ENCODE measurements at places on chromosomes 7 and 10. TPM values are rescaled to one million over a fixed set of nuclear protein-coding genes. Genes with fewer than 3 reads are reported as not detected.

Gene FAM13C
- total RNA-seq = 13.9 TPM

DNA sequence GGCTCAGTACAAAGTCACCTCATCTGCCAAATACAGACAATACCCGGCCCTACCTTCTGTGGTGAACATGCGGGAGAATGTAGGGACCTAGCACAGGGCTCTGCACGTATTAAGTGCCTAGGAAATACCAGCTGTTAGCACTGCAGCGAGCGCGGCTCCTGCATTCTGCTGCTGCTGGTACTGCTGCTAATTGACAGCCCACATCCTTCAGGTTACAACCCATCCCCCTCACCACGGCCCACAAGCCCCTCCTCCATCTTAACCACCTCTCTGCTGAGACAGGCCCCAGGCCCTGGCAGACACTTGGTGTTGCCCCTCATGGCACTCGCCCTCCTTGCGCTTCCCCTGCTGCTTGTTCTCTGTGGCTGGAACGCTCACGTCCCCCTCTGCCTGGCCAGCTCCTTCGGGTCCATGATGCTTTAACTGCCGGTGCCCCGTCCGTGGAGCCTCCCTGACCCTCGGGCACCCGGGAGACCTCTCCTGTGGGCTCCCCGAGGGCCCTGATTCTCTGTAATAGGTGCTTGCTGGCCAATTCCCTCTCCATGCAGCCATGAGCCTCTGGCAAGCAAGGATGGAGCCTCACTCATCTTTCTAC, 53.3 kb upstream of the LOXL4 start:
- DNase-seq = no peak

GRCh38 chr7:73526896-73527821, 5.1 kb upstream of the BAZ1B start:
- no peak for DNase-seq

- DNase-seq = no peak
These were observed 122.2 kb downstream of the PCLO start for GRCh38 chr7:83040484-83040883.

Gene HHEX
- total RNA-seq = 19.5 TPM

DNA sequence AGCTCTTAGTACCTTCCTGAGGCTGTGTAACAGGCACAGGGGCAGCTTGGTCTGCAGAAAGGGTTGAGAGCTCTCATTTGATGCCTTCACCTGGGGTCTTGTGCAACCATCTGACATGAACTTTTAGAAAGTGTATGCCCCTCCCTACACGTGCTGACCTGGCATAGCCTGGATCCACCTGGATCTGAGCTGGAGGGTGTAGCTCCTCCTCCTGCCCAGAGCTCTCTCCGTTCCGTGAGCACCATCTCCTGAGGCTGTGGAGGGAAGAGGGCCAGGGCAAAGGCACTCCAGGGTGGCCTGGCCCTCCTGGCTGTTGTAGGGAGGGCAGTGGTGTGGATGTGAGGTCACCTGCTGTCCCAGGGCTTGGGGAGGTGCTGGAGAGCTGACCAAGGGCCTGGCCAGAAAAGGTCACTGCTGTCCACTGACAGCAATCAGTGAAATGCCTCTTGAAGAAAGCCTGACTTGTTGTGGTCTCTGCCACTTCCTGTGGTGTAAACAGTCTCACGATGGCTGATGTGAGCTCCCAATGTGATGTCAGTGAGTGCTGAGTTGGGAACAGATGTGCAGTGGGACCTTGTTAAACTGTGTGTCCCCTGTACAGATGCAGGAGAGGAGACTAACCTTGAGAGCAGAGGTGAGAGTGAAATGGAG, 23.0 kb downstream of the AMZ1 start:
- no peak for DNase-seq

DNA sequence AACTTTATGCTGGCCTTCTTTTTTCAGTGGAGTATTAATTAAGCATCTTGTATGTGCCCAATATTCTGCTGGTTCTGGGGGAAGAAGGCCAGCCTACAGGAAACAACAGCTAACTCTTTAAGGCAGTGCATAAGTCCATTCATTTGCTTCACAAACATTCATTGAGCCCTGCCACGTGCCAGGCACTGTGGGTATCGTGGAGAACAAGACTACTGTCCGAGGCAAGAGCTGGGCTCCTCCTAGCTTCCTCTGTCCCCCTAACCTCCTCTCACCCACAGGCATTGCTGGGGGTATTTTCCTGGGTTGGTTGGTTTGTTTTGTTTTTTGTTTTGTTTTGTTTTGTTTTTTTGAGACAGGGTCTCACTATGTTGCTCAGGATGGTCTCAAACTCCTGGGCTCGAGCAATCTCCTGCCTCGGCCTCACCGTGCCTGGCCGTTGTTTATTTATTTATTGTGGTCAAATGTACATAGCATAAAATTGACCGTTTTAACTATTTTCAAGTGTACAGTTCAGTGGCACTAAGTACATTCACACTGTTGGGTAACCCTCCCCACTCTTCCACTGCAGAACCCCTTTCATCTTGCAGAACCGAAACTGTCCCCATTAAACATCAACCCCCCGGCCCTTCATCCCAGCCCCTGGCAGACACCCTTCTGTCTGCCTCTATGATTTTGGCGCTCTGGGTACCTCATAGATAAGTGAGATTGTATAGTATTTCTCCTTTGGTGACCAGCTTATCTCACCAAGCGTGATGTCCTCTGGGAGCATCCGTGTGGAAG, 32.6 kb downstream of the CHST3 start:
- DNase-seq = no peak

DNA sequence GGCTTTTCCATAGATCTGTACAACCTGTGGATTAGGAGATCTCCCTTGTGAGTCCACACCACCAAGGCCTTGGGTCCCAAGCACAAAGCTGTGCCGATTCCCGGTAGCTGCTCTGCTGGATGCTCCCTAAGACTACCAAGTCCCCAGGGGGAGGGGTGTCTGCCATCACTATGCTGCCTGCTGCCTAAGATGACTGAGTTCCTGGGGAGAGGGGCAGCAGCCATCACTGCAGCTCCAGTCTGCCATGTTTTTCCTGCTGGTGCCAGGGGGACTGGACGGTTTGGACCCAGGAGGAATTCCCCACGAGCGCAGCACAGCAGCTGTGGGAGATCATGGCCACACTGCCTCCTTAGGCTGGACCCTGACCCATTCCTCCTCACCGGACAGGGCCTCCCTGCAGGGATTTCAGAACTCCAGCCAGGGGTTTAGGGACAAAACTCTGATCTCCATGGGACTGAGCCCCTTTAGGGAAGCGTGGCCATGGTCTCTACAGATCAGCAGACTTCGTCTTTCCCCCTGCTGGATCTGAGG, 1049.8 kb downstream of the SORCS1 start:
- no peak for DNase-seq

All from lower lobe of right lung (tissue), 2 donors.